Pulmonary artery endothelial cell (primary cell): ENCODE measurements at places on chromosomes 12 and 14. TPM values are rescaled to one million over a fixed set of nuclear protein-coding genes. Genes with fewer than 3 reads are reported as not detected.

Gene ACVRL1
- total RNA-seq = 439 and 664 TPM in 2 replicates

Gene ATP2B1
- total RNA-seq = 28.4 and 30.1 TPM in 2 replicates

Gene CCDC184
- total RNA-seq = 0.07 and 0.14 TPM in 2 replicates

Gene SDR9C7
- total RNA-seq = not detected in 2 replicates

Gene KRT85
- total RNA-seq = under 0.01 TPM in 1 of 2 replicates, not detected in the other

Gene DHRS2
- 0.07 and 0.21 TPM in 2 replicates for total RNA-seq

Gene SNRPF
- 33.6 and 40.9 TPM in 2 replicates for total RNA-seq

Gene KRT82
- not detected in 2 replicates for total RNA-seq

Gene POP5
- total RNA-seq = 28.5 and 48.4 TPM in 2 replicates

Gene RNASE7
- total RNA-seq = not detected in 2 replicates

Gene PLCZ1
- total RNA-seq = 0.20 TPM in 1 of 2 replicates, not detected in the other

Gene SAMD15
- total RNA-seq = 1.8 TPM in 2 replicates

Gene FAM186B
- 0.11 and 0.13 TPM in 2 replicates for total RNA-seq

Gene SLC17A8
- not detected in 2 replicates for total RNA-seq

Gene GARIN6
- not detected in 2 replicates for total RNA-seq

Gene SLC41A2
- 14.3 and 24.5 TPM in 2 replicates for total RNA-seq

Gene GPD1
- not detected in 2 replicates for total RNA-seq

Gene SLC10A1
- not detected in 2 replicates for total RNA-seq

Gene PUS1
- total RNA-seq = 16.6 and 27.1 TPM in 2 replicates

Gene SLC11A2
- total RNA-seq = 56.5 and 70.4 TPM in 2 replicates

Gene IFNG
- not detected in 2 replicates for total RNA-seq

Gene NPAS3
- total RNA-seq = 0.07 TPM in 1 of 2 replicates, not detected in the other

Gene OAS1
- total RNA-seq = 8.1 and 14.2 TPM in 2 replicates

Gene ARHGAP9
- under 0.01 TPM in 1 of 2 replicates, not detected in the other for total RNA-seq

Gene REM2
- total RNA-seq = under 0.01 TPM in 1 of 2 replicates, not detected in the other

Gene B3GNT4
- under 0.01 and 0.04 TPM in 2 replicates for total RNA-seq

Gene RAD9B
- 0.25 and 0.40 TPM in 2 replicates for total RNA-seq

Gene JPH4
- total RNA-seq = not detected in 2 replicates

Gene CIROP
- not detected in 2 replicates for total RNA-seq

Gene TCL1A
- total RNA-seq = not detected in 2 replicates

Gene NRIP2
- not detected in 2 replicates for total RNA-seq

Gene GALNT6
- 75.0 and 112 TPM in 2 replicates for total RNA-seq

Gene CDH24
- total RNA-seq = 6.3 and 13.9 TPM in 2 replicates

Gene ZNF385A
- 0.74 and 0.79 TPM in 2 replicates for total RNA-seq

Gene PA2G4
- total RNA-seq = 240 and 266 TPM in 2 replicates

Gene KRT2
- not detected in 2 replicates for total RNA-seq

Gene MGAT2
- total RNA-seq = 105 and 127 TPM in 2 replicates

Gene OR4L1
- total RNA-seq = not detected in 2 replicates

Gene WSCD2
- not detected in 2 replicates for total RNA-seq

Gene SETD1B
- 1.8 and 2.5 TPM in 2 replicates for total RNA-seq

Gene RNASE12
- not detected in 2 replicates for total RNA-seq

Gene TAS2R30
- 2.2 and 3.5 TPM in 2 replicates for total RNA-seq

Gene NKX2-1
- not detected in 2 replicates for total RNA-seq

Gene BEGAIN
- 0.11 and 0.13 TPM in 2 replicates for total RNA-seq

Gene CPNE6
- not detected in 2 replicates for total RNA-seq

Gene GALC
- 12.0 and 16.9 TPM in 2 replicates for total RNA-seq

Gene KRT77
- not detected in 2 replicates for total RNA-seq

Gene FOXG1
- 0.04 and 0.26 TPM in 2 replicates for total RNA-seq

Gene IL26
- not detected in 2 replicates for total RNA-seq

Gene CCDC196
- total RNA-seq = not detected in 2 replicates

Gene IFT43
- 22.9 and 25.9 TPM in 2 replicates for total RNA-seq

Gene ZNF891
- total RNA-seq = 0.53 and 0.88 TPM in 2 replicates

Gene DYNC1H1
- total RNA-seq = 659 and 893 TPM in 2 replicates
